ENCODE measurements at places on chromosomes 12 and 14. TPM values are rescaled to one million over a fixed set of nuclear protein-coding genes. Genes with fewer than 3 reads are reported as not detected.

PZP gene
- 0.30 TPM for total RNA-seq

ORMDL2 gene
- total RNA-seq = 17.3 TPM

CCND2 gene
- total RNA-seq = 214 TPM

CACNA2D4 gene
- total RNA-seq = 1.1 TPM

RALGAPA1 gene
- total RNA-seq = 35.6 TPM

NPAS3 gene
- 1.9 TPM for total RNA-seq

RHEBL1 gene
- total RNA-seq = 0.41 TPM

CAMKK2 gene
- total RNA-seq = 15.2 TPM

CD69 gene
- 0.32 TPM for total RNA-seq

GCN1 gene
- 35.7 TPM for total RNA-seq

BDKRB2 gene
- 0.76 TPM for total RNA-seq

- no peak for DNase-seq
Observed at GRCh38 chr12:12704593-12705230, 8.7 kb upstream of the GPR19 start.

DNA sequence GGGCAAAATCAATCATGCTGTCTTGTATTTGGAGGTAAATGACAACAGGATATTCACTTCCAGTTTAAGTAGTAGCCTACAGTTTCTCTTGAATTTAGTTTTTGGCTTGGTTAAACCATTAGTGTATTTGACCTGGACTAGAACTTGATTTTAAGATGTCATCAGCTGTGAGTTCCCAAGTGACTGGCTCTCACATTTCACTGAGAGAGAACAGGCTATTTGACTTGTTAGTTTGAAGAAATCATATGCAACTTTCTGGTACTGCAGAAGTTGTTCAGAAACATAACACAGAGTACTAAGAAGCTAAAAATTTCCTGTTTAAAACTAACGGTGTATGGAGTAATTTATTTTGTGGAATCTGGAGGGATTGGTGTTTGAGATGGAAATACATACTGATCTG lies 22.3 kb downstream of the MNAT1 start:
- DNase-seq = no peak

DNA sequence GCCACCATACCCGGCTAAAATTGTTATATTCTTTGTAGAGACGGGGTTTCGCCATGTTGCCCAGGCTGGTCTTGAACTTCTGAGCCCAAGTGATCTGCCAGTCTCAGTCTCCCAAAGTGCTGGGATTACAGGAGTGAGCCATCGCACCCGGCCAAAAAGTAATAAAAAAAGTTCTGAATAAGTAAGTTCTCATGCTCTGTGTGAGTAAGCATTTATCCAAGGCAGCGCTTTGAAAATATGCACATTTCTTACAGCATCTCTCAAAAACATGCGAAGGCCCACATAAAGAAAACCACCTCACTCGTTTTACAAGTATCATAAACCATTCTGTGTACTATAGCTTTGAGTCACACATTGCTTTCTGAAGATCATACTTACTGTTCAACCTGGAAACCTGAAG lies 8.6 kb downstream of the GIT2 start:
- no peak for DNase-seq

GRCh38 chr14:31297701-31298344 lies 90.2 kb upstream of the HECTD1 start:
- DNase-seq = no peak

DNA sequence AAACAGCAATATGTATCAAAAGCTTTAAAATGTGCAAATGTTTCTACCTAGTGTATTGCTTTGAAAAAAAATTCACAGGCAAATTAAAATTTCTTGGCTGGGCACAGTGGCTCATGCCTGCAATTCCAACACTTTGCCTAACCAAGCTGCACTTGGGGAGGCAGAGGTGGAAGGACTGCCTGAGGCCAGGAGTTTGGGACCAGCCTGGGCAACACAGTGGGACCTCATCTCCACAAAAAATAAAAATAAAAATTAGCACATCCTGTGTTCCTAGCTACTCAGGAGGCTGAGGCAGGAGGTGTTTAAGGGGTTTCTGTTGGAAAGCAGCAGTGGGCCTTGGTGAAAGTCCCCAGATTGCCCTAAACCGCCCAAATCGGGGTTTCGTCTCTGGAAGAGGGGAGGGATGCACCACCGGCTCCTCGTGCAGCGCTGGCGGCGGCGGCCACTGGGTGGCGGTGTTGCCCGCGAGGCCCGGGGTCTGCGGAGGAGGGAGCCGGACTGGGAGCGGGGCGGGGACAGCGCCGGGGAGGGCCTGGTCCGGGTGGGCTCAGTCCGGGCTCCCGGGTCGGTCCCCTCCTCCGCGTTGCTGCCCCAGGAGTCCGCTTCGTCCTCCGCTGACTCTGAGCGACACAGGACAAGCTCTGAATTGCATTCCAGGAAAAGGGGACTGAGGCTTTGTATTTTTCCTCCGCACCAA lies 265.6 kb downstream of the AACS start:
- DNase-seq = peak; percentile 79

- DNase-seq = no peak
Observed at GRCh38 chr14:55756557-55756956, 176.6 kb downstream of the KTN1 start.

DNA sequence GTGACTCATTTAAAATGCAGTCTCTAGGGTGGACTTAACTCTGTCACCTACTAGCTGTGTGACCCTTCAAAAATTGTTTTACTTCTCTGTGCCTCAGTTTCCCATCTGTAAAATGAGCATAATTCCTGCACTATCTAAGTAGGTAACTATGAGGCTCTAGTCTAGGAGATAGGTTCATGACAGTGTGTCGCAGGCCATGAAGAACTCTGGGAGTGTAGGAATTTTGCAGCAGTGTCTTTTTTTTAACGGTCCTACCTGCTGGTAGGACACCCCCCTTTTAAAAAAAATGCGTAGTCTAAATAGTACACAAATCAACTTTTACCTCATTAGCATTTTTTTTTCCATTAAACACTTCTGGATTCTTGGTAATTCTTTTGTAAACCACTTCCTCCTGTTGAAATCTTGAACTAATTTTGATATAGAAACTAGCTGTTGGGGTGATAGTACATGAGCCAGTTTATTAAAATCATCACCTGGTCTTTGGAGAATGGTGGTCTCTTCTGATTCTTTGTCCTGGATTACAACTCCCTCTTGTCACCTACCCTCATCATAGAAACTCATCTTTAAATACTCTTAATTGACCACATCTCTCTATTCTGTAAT lies 86.0 kb upstream of the SLC38A2 start:
- no peak for DNase-seq

GRCh38 chr12:124369055-124369826 lies 74.3 kb downstream of the RFLNA start:
- DNase-seq = peak; percentile 94

GRCh38 chr12:81329085-81329484 lies 251.2 kb downstream of the ACSS3 start:
- DNase-seq = no peak

GRCh38 chr14:93135399-93135798 lies 19.7 kb upstream of the ITPK1 start:
- no peak for DNase-seq

DNA sequence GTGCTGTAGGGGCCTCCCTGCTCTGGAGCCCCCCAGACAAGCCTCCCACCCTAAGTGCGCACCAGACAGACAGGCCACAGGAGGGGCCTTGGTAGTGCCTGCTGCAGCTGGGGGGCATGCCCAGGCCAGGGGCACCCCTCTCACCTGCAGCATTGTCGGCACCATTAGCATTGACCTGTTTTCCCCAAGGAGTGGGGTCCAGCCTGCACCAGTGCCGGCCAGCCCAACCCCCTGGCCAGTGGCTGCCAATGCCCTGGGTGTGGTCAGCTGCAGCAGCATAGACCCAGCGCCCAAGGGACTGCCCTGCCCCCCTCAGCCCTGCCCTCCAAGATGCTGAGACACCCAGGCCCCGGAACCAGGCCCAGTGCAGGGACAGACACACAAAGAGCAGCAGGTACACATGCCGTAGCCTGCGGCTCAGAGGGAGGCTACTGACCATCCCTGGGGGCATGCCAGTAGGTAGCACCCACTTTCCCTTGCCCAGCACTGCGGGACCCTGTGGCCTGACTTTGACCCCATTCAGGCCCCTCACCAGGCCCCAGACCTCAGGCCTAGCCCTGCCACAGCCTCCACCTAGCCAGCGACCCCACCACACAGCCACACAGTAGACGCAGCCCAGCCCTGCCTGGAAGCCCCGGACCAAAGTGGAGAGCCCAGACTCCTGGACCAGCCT lies 1.0 kb downstream of the AHNAK2 start:
- peak; percentile 67 for DNase-seq

DNA sequence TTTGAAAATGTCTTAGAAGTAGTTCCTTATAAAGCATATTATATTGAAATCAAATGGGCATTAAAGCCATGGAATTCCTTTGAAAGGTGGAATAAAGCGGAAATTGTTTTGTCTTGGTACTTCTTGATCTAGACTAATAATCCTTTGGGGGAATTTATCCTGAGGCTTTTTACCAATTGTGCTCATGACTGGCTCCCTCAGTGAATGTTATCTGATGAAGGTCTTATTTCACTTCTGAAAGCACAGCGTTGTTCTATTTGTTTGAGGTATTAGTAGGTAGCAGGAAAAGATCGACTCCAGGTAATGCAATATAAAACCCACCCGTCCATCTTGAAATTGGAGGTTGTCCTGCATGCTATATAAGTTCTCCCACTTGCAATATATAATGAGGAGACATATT lies 64.8 kb downstream of the PPFIBP1 start:
- no peak for DNase-seq

GRCh38 chr14:70002589-70003346 lies 123.6 kb downstream of the SMOC1 start:
- no peak for DNase-seq

DNA sequence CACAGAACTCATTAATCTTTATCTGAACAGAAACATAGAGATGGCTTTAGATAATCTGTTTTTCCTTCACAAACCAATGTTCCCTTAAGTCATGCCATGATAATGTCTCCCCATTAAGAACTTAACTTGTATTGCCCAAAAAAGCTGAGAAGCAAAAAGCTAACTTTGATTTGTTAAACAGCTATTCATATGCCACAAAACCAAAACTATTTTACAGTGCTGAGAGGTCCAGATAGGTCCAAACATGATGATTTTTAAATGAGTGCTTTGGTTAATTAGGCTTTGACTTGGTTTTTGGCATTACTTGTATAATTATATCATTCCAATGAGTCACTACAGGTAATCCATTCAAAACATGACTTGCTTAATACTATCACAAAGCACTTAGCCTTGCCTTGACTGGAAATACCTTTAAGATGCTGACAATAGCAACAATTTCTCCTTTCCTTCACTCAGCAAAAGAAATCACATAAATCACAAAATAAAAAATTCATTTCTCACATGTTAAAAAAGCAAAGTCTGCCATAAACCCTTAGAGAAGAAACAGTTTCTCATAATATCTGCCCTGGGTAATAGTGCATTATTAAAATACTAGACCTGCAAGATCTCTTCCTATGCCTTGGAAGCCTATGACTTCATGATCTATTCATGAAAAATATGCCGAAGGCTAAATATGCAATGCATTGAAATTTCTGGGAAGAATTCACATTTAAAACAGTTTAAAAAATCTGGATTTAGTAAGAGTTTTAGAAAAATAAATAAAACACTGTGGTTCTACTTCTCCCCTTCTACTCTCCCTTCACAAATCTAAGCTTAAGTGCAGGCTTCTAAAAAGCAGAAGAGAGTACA lies 52.0 kb upstream of the SAV1 start:
- no peak for DNase-seq

- no peak for DNase-seq
Observed at GRCh38 chr12:27919671-27920235, 52.8 kb downstream of the PTHLH start.

- no peak for DNase-seq
Observed at GRCh38 chr12:105239304-105239703, 3.3 kb upstream of the APPL2 start.

- no peak for DNase-seq
Observed at GRCh38 chr12:7101694-7102131, 7.3 kb downstream of the C1RL start.

DNA sequence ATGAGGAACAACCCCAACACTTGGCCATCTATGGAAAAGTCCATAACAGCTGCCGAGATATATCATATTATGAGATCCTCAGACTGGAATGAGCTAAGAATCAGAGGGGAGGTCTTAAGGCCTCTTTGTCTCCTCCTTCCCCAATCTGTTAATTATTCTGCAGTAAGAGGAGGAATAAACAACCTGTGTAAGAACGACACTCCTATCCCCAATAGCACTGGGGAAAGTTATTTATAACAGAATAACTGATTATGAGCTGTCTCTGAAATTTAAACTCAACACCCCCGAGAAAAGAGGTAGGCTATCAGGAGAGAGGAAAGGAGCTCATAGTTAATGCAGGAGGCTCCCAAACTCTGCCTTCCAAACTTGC lies 68.0 kb downstream of the NIN start:
- no peak for DNase-seq

DNA sequence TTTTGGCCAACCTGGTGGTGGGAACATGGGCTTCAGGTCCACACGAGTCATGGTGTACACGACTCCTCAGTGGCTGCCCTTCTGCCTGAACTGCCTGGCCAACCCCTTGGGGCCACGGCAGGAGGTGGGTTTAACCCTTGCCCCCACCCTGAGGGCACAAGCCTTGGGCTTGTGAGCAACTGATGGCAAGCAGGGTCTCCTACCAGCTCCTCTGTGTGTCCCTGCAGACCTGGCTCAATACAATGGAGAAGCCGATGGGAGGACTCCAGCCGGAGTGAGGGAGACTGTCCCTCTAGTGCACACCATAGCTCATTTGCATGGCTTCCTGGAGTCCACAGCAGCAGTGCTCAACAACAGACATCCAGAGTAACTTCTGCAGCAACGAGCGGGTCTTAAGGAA lies 28.0 kb downstream of the JAG2 start:
- peak; percentile 39 for DNase-seq
